Natural killer cell (primary cell): ENCODE measurements at places on chromosomes 6 and 20. TPM values are rescaled to one million over a fixed set of nuclear protein-coding genes. Genes with fewer than 3 reads are reported as not detected.
A peak's percentile ranks its signal among the peaks of the same experiment; 100 is the strongest.

GRCh38 chr6:170584954-170585498, 589 bp upstream of the PDCD2 start:
- DNase-seq, result no peak
- H3K27me3 ChIP-seq, result no peaks in the 10 kb centered on the region
- H3K36me3 ChIP-seq, result peaks cover 12% of the 10 kb centered on the region
- peak overlapping the region; percentile 75 for H3K4me3 ChIP-seq
- peaks cover 13% of the 10 kb centered on the region for H3K4me1 ChIP-seq
- H3K27ac ChIP-seq, result peak overlapping the region; percentile 87

DNA sequence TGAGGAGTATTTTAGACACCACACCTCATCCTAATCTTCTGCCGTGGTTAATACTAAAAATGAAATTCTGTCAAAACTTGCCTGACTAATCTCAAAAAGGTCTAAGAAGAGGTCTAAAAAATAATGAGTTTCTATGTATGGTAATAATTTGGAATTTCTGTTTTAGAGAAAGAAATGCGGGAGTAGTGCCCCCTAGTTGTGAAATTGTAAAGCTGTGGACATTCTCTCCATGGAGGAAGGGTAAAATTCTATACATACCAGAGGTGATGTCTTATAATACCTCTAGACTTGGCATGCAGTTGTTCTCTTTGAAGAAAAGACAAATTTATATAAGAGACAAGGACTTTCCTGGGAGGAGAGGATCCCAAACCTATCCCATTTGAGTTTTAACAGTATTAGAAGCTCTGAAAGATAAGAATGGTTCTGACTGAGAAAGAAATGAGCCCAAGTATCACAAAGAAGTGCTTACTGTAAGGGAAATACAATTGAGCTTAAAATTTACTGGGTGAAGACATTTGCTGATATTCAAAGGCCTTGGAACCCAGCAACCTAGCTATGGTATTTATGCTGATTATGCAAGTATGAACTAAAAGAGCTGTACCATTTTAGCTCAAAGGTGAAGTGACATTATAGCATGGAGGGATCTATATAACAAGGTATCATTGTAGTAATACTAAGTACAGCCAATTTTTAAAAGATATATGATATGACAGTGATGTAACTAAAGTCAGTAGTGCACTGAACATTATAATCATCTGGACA, 5.1 kb upstream of the EPHA7 start:
- peaks cover 11% of the 10 kb centered on the region for H3K27me3 ChIP-seq
- H3K36me3 ChIP-seq, result no peaks in the 10 kb centered on the region
- no peak overlapping the region for H3K27ac ChIP-seq
- DNase-seq, result no peak
- H3K4me3 ChIP-seq, result no peak overlapping the region

- DNase-seq, result no peak
- H3K27me3 ChIP-seq, result peaks cover 1% of the 10 kb centered on the region
- peaks cover 1% of the 10 kb centered on the region for H3K4me1 ChIP-seq
- H3K27ac ChIP-seq, result no peak overlapping the region
- no peaks in the 10 kb centered on the region for H3K36me3 ChIP-seq
Measured at GRCh38 chr6:49556429-49556837, 6.0 kb downstream of the C6orf141 start.

- no peaks in the 10 kb centered on the region for H3K27me3 ChIP-seq
- H3K36me3 ChIP-seq, result no peaks in the 10 kb centered on the region
- H3K4me3 ChIP-seq, result no peak overlapping the region
- H3K27ac ChIP-seq, result no peak overlapping the region
Measured at GRCh38 chr6:34174846-34175399, 29.0 kb upstream of the GRM4 start.

GRCh38 chr6:20170455-20171148, 41.7 kb downstream of the MBOAT1 start:
- peaks cover 5% of the 10 kb centered on the region for H3K4me1 ChIP-seq
- no peak for DNase-seq
- H3K4me3 ChIP-seq, result no peak overlapping the region
- no peaks in the 10 kb centered on the region for H3K36me3 ChIP-seq
- H3K27me3 ChIP-seq, result no peaks in the 10 kb centered on the region
- no peak overlapping the region for H3K27ac ChIP-seq

DNA sequence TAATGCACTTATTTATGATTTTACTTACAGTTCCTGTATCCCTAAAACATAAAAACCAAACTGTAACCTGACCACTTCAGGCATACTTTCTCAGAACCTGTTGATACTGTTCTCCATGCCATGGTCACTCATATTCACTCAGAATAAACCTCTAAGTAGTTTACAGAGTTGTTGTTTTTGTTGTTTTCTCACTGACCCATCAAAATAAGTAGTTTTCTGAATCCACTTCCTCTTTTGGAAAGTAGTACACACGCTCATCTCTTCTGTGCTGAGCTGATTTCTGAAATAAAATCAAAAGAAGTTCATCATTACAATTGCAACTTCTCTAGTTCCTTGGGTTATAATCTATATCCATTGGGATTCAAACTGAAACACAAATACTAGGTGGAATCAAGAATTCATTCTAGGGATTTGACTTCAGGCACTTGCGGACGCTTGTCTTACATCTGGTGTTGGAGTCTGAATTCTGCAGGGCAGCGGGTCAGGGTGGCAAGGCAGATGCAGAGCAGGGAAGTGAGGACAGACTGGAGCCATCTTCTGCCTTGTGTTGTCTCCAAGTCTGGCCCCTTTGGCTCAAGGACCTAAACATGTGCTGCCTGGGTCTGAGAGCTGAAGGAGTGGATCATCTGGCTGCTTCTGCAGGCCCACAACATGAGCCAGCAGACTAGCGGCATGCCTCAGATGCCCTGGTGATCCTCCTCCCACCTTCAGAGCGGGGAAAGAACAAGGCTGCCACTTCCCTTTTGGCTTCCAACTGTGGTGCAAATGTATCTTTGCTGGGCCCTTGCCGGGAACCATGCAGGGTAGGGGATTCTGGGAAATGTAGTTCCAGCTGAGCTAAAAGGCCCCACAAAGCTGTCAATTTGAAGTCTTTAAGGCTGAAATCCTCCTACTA, 167.9 kb upstream of the MYLIP start:
- no peaks in the 10 kb centered on the region for H3K36me3 ChIP-seq
- DNase-seq, result no peak
- H3K27ac ChIP-seq, result no peak overlapping the region
- no peak overlapping the region for H3K4me3 ChIP-seq
- H3K4me1 ChIP-seq, result peaks cover 7% of the 10 kb centered on the region

DNA sequence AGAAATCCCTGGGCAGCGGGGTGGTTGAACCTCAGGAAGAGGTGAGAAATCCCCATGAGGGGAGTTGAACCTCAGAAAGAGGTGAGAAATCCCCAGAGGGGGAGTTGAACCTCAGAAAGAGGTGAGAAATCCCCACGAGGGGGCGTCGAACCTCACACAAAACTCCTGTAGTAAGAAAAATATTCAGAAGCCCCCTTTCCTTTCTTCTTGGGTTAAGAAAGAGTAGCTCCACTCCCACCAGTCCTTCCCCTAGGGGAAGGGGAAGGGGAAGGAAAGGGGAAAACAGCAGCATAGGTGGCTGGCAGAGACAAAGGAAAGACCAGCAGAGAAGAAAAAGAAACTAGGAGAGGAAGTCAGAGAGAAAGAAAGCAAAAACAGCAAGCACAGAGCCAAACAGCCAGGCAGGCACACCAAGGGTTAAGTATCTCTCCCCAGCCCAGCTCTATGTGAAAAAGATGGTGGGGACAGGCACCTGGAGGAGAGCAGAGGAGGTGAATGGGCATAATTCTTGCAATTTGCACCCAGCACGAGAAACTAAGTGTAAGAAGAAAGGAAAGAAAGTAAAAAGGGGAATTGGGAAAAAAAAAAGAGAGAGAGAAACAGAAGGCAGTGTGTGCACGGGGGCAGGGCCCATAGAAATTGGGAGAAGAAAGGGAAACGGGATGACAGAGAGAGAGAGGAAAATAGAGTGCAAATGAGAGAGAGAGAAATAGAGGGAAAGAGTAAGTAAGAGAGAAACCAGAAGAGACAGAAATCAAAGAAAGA, 88.2 kb downstream of the PLG start:
- no peaks in the 10 kb centered on the region for H3K27me3 ChIP-seq
- DNase-seq, result peak; percentile 16
- H3K4me3 ChIP-seq, result no peak overlapping the region
- H3K27ac ChIP-seq, result no peak overlapping the region

- H3K36me3 ChIP-seq, result no peaks in the 10 kb centered on the region
- DNase-seq, result no peak
- H3K27me3 ChIP-seq, result no peaks in the 10 kb centered on the region
- H3K4me3 ChIP-seq, result no peak overlapping the region
Measured at GRCh38 chr20:54113566-54113965, 43.2 kb upstream of the BCAS1 start.

DNA sequence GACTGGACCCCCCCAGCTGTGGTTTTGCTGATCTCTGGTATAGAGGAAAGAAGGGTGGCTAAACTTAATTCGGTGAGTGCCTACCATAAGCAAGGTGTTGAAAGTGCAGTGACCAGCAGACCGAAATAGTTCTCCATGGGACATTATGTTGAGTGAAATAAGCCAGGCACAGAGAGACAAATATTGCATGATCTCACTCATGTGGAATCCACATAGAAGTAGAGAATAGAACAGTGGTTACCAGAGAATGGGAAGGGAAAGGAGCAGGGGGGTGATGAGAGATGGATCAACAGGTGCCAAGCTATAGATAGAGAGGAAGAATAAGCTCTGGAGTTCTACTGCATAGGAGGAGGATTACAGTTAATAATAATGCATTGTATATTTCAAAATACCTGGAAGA, 9.7 kb upstream of the GCNT2 start:
- H3K27me3 ChIP-seq, result no peaks in the 10 kb centered on the region

COL19A1 gene
- 0.07 TPM for total RNA-seq

DNA sequence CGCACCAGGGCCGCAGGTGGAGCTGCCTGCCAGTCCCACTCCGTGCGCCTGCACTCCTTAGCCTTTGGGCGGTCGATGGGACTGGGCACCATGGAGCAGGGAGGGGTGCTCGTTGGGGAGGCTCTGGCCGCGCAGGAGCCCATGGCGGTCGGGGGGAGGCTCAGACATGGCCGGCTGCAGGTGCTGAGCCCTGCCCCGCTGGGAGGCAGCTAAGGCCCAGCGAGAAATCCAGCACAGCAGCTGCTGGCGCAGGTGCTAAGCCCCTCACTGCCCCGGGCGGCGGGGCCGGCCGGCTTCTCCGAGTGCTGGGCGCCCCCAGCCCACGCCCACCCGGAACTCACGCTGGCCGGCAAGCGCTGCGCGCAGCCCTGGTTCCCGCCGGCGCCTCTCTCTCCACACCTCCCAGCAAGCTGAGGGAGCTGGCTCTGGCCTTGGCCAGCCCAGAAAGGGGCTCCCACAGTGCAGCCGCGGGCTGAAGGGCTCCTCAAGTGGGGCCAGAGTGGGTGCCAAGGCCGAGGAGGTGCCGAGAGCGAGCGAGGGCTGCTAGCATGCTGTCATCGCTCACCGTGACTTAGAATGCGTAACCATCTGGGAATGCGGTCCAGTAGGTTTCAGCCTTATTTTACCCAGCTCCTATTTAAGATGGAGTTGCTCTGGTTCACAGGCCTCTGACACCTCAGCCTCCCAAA, 77.3 kb downstream of the C6orf52 start:
- DNase-seq, result no peak
- no peaks in the 10 kb centered on the region for H3K27me3 ChIP-seq
- H3K4me3 ChIP-seq, result no peak overlapping the region
- peaks cover 10% of the 10 kb centered on the region for H3K4me1 ChIP-seq
- no peaks in the 10 kb centered on the region for H3K36me3 ChIP-seq
- no peak overlapping the region for H3K27ac ChIP-seq

DNA sequence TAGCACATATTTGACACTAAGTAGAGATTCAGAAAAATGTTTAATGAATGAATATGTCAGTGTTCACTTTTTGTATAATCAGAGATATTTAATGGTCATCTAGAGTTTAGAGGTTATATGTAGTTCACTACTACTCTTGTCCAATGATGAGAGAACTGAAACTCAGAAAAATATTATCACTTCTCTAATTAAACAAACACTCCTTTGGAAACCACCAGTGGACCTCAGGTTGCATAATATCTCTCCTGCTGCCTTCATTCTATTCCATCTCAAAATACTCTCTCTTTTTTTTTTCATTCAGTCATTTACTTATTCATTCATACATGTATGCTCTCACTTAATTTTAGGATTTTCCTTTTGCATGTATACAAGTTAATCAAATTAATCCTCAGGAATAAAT, 423.1 kb upstream of the RNF217 start:
- no peak for DNase-seq
- no peak overlapping the region for H3K4me3 ChIP-seq
- H3K36me3 ChIP-seq, result no peaks in the 10 kb centered on the region
- H3K27ac ChIP-seq, result no peak overlapping the region
- no peaks in the 10 kb centered on the region for H3K4me1 ChIP-seq

GRCh38 chr20:23446505-23446904, 6.2 kb downstream of the CST11 start:
- no peaks in the 10 kb centered on the region for H3K36me3 ChIP-seq
- H3K4me1 ChIP-seq, result peaks cover 9% of the 10 kb centered on the region
- H3K27ac ChIP-seq, result no peak overlapping the region
- no peak for DNase-seq

GRCh38 chr20:34904202-34904621, 27.8 kb downstream of the ACSS2 start:
- no peak overlapping the region for H3K27ac ChIP-seq
- H3K4me1 ChIP-seq, result no peaks in the 10 kb centered on the region

DNA sequence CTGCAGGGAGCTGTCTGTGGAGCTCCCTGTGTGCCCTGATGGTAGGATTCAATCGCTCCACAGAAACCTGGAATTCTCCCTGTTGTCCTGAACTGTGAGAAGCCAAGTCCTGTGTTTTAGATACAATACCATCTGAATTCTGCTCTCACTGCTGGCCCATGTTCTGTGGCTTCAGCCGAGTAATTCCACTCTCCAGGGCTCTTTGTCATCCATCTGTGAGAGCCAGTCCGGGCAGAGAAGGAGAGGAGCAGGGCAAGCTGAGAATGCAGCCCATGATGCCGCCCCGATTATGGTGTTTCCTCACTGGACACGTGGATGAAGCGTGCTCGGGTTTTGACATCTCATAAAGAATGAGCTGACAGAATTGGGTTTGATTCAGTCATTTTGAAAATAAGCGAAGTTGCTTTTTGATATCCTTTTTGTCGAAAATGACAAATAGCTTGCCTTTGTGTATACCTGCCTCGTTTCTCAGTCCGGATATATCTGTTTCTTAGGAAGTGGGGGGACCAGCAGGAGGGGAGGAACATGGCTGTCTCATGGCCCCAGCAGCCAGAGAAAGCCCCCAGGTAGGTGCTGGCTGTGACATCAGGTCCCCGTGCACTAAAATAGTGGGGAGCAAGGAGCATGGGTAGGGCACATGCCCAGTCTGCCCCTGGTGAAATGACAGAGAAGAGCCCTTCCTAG, 8.2 kb upstream of the CD93 start:
- no peak for DNase-seq
- H3K36me3 ChIP-seq, result no peaks in the 10 kb centered on the region
- H3K27me3 ChIP-seq, result no peaks in the 10 kb centered on the region
- H3K27ac ChIP-seq, result no peak overlapping the region
- no peak overlapping the region for H3K4me3 ChIP-seq
- no peaks in the 10 kb centered on the region for H3K4me1 ChIP-seq

PSORS1C2 gene
- not detected for total RNA-seq

GRCh38 chr6:104684911-104685415, 174.8 kb downstream of the HACE1 start:
- H3K4me3 ChIP-seq, result no peak overlapping the region
- H3K27ac ChIP-seq, result no peak overlapping the region
- no peaks in the 10 kb centered on the region for H3K27me3 ChIP-seq
- DNase-seq, result no peak
- peaks cover 4% of the 10 kb centered on the region for H3K4me1 ChIP-seq
- H3K36me3 ChIP-seq, result no peaks in the 10 kb centered on the region

- DNase-seq, result peak; percentile 63
- H3K27ac ChIP-seq, result peak overlapping the region; percentile 87
- no peaks in the 10 kb centered on the region for H3K27me3 ChIP-seq
- H3K4me1 ChIP-seq, result peaks cover 28% of the 10 kb centered on the region
Measured at GRCh38 chr6:110874880-110875547, 429 bp downstream of the AMD1 start.

- DNase-seq, result no peak
- H3K4me3 ChIP-seq, result no peak overlapping the region
- no peak overlapping the region for H3K27ac ChIP-seq
- no peaks in the 10 kb centered on the region for H3K36me3 ChIP-seq
Measured at GRCh38 chr6:48567016-48567415, 456.0 kb upstream of the PTCHD4 start.
